Right ventricle myocardium inferior (tissue), 1 donor: ENCODE measurements at places on chromosomes 2 and 18.

GRCh38 chr2:102589444-102589843 is 29.9 kb upstream of the SLC9A2 start:
- no peak for DNase-seq

DNA sequence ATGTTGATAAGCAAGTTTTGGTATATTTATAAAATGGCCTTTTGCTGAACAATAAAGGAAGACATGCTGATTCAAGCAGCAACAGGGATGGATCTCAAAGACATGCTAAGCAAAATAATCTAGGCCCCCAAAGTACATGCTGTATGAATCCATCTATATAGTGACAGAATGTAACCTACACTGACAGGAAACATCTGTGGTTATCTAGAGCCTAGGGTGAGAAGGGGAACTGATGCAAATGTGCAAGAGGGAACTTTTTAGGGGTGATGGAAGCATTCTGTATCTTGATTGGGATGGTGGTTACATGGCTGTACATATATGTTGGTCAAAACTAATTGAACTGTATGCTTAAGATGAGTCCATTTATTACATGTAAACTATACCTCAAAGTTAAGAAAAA is 24.2 kb downstream of the CNRIP1 start:
- no peak for DNase-seq

DNA sequence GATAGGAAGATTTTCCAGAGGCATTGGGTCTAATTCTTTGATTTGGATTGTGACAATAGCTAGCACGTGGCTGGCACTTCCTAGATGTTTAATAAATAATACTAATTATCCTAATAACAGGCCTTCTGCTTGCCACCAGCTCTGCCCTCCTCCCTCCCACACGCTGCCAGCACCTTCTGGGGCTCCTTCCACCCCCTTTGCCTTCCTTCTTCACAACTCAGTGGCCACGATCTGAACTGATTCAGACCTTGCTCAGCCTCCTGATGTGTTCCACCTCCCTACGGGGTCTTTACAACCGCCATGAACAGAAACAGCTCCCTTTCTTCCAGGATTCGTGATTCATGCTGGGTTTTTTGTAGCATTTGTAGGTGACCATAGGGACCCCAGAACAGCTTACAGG is 310.3 kb upstream of the HS6ST1 start:
- no peak for DNase-seq

- no peak for DNase-seq
Observed at GRCh38 chr2:23513245-23513871, 128.4 kb downstream of the KLHL29 start.

DNA sequence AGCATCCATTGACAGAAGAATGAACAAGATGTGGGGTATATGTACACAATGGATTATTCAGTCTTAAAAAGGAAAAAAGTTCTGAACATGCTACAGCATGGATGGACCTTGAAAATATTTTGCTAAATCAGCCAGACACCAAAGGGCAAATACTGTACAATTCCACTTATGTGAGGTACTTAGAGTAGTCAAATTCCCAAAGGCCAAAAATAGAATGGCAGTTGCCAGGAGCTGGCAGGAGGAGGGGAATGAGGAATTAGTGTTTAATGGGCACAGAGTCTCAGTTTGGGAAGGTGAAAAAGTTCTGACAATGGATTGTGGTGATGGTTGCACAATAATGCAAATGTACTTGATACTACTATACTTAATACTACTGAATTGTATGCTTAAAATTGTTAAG is 193.2 kb downstream of the MBD2 start:
- DNase-seq: no peak

- DNase-seq: no peak
Observed at GRCh38 chr2:65700720-65701119, 268.3 kb upstream of the SPRED2 start.

DNA sequence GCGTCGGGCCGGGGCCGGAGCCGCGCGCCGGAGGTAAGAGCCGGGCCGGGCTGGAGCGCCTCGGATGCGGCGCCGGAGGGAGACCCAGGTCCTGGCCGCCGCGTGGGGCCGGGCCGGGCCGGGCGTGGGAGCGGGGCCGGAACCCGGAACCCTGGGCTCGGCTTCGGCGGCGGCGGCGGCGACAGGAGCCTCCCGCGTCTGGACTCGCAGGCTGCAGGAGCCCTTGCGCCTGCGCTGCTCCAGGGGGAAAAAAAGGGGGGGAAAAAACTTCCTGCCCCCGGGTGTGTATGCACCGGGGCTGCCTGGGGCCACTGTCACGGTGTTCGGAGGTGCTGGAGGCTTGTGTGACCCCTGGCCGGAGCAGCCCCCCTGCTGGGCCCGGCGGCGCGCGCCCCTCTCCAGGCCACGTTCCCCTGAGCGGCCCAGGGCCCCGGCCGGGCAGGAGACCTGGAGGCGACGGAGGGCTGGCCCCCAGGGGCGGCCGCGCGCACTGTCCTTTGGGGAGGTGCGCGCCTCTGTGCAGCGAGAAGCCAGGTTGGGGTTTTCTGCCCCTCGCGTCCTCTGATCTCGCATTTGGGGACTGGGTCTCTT is 864 bp downstream of the KLHL29 start:
- DNase-seq: no peak

DNA sequence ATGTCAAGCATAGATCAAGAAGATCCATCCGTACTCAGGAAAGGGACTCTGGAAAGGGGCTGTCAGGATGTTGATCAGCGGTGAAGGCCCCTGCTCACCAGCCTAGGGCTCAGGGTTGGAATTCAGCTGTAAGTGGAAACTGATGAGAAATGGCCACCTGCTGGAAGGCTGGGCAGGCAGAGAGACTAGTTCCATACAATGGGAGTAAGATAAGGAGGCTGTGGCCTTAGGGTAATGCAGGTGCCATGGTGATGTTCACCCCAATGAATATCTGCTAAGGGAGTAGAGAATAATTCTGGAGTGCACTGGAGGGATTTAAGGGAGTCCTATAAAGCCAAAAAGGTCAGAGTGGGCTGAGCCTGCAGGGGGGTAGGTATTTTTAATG is 256.6 kb downstream of the CYRIA start:
- no peak for DNase-seq

DNA sequence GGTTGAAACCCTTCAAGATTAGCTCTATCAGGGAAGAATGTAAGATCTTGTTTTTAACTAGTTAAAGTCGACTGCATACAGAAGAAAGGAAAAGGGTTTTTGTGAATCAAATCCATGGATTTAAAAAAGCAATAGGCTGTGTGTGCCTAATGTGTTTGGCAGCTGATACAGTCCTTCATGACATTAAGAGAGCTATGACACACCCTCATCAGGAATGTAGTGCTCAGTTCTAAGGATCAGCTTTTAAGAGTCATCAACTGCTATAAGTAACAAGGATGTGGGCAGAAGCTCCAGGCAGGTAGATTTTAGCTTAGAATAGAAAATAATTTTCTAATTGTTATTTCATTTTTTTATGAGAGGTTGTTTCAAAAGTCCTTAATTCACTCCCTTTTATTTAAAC is 52.9 kb downstream of the PPP1R1C start:
- no peak for DNase-seq

DNA sequence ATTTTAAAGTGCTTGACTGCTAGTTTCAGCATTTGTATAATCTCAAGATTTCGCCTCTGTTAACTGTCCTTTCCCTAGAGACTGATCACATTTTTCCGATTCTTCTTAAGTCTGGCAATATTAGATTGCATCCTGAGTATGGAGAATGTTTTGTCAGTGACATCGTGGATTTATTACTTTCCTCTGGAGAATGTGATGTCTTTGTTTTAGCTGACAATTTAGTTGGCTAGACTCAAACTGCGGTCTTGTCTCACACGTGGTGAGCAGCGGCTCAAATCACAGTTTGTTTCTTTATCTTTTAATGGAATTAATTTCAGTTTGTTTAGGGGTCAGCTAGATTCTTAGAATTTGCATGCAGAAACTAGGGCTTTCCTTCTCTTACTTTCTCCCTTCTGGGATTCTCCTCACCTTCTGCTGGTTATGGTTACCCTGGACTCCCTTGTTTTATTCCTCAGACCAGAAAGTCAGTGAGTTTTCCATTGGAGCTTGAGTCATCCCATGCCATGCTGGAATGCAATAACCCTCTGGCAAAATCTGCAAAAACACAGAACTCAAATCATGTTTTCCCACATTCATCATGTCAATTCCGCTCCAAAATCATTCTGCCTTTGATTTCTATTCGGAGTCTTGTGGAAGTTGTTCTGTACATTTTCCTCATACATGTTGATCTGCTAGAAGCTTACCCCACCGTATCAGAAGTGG is 327.2 kb upstream of the TRIB2 start:
- no peak for DNase-seq
